Astrocyte (in vitro differentiated cells and primary cell): ENCODE measurements at places on chromosomes 4 and X. TPM values are rescaled to one million over a fixed set of nuclear protein-coding genes. Genes with fewer than 3 reads are reported as not detected.

DNA sequence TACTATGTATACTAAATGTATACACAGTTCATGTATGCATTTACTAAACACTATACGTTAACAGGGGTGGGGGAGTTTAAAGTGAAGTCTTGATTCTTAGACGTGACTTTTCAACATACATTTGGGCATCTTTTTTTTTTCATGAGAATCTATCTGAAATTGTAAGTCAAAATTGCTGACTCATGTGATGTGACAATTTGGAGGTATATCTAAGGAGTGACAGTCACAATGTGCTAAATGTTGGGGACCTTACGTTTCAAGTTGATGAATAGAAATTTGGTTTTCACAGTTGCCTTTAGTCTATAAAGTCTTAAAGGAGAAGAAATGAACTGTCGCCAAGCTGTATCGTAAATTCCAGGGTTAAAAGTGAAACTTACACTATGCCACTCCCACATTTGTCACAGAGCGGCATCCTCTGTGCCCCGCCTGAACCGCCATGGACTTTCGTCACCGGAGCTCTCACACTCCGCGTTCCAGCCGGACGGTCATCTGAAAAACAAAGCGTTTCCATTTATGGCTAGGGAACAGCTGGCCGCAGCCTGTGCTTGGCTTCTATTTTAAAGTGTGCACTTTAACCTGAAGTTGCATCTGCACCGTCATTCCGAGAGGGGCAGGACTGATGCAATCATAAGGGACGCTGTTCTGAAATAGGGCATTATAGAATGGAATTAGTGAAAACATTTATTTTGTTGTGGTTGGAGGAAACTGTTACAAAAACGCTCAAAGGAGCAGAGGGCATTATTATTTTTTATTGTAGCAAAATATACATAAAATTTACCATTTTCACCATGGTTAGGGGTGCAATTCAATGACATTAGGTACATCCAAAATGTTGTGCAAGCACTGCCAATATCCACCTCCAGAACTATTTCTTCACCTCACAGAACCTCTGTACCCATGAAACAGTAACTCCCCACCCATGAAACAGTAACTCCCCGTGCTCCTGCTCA lies 30.9 kb downstream of the PDLIM3 start:
- H3K27ac ChIP-seq, result no peak overlapping the region
- no peaks in the 10 kb centered on the region for H3K27me3 ChIP-seq
- peak overlapping the region; percentile 16 for H3K4me3 ChIP-seq
- H3K36me3 ChIP-seq, result no peaks in the 10 kb centered on the region
- no peak for DNase-seq
- no peaks in the 10 kb centered on the region for H3K4me1 ChIP-seq

- H3K27me3 ChIP-seq, result no peaks in the 10 kb centered on the region
- H3K4me3 ChIP-seq, result no peak overlapping the region
- no peaks in the 10 kb centered on the region for H3K36me3 ChIP-seq
- no peaks in the 10 kb centered on the region for H3K4me1 ChIP-seq
- H3K27ac ChIP-seq, result no peak overlapping the region
- DNase-seq, result no peak
Observed at GRCh38 chr4:104591510-104591911, 96.8 kb upstream of the CXXC4 start.

GRCh38 chrX:9515489-9515888 lies 50.6 kb downstream of the TBL1X start:
- H3K27me3 ChIP-seq, result no peaks in the 10 kb centered on the region
- H3K4me1 ChIP-seq, result no peaks in the 10 kb centered on the region
- no peak overlapping the region for H3K4me3 ChIP-seq
- H3K27ac ChIP-seq, result no peak overlapping the region
- DNase-seq, result no peak

DNA sequence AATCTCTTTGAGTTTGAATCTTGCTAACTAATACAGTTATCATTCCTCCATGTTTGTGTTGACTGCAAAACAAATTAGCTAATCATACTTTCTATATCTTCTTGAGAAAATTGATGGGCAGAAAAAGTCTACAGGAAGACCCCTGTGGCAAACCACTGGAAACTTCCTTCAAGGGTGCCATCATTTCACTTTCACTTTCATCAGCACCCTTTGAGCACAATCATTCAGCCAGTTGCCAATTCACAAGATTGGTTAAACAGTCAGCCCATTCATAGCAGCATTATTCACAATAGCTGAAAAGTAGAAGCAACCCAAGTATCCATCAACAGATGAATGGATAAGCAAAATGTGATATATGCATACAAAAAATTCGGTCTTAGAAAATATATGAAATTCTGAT lies 101.5 kb downstream of the CCDC160 start:
- no peaks in the 10 kb centered on the region for H3K36me3 ChIP-seq
- no peaks in the 10 kb centered on the region for H3K27me3 ChIP-seq
- no peaks in the 10 kb centered on the region for H3K4me1 ChIP-seq

DNA sequence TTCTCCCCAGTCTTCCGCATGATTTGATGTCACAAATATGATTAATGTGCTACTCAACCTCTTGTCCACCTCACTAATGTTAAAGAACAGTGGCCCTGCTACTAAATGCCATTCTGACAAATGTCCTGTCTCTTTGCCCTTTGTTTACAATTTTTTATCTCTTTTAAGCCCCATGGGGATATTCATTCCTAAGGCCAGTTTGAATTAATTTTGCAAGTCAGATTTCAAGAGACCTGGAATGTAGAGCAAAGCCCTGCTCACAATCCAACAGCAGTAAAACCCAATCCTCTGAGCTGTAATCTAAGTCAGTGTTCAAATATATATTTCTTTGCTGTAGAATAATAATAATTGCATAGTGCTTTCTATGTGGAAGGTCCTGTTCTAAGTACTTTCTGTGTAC lies 81.2 kb downstream of the LDB2 start:
- no peak overlapping the region for H3K27ac ChIP-seq
- no peak overlapping the region for H3K4me3 ChIP-seq
- no peaks in the 10 kb centered on the region for H3K27me3 ChIP-seq
- H3K4me1 ChIP-seq, result no peaks in the 10 kb centered on the region
- DNase-seq, result peak; percentile 30

DNA sequence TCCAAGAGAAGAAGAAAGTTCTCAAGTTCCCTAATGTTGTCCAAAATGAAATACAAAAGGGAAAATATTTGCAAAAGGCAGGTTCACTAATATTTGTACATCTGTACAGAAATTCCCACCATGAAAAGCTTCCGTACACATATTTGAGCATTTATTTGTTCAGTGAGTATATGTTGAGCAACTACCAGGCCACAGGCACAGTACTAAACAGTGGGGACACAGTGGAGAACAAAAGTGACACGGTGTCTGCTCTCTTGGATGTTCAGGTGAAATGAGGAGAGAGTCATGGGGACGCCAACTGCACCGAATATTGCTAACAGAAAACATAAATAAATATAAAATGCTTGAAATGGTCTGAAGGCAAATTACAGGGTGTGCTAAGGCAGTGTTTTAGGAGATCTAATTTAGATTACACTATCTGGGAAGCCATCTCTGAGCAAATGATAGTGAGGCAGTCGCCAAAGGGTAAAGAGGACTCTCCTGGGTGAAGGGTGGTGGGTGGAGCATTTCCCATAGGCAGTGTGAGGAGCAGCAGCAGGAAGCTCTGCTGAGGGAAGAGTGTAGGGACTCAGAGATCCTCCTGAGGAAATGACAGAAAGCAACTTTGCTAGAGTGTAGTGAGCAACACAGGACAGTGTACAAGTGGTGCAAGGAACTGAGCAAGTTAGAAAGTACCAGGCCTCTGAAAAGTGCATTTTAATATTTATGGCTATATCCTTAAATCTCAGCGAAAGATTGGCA lies 375.2 kb downstream of the GALNTL6 start:
- no peaks in the 10 kb centered on the region for H3K36me3 ChIP-seq
- H3K4me1 ChIP-seq, result no peaks in the 10 kb centered on the region
- H3K27me3 ChIP-seq, result no peaks in the 10 kb centered on the region
- no peak for DNase-seq
- no peak overlapping the region for H3K4me3 ChIP-seq

DNA sequence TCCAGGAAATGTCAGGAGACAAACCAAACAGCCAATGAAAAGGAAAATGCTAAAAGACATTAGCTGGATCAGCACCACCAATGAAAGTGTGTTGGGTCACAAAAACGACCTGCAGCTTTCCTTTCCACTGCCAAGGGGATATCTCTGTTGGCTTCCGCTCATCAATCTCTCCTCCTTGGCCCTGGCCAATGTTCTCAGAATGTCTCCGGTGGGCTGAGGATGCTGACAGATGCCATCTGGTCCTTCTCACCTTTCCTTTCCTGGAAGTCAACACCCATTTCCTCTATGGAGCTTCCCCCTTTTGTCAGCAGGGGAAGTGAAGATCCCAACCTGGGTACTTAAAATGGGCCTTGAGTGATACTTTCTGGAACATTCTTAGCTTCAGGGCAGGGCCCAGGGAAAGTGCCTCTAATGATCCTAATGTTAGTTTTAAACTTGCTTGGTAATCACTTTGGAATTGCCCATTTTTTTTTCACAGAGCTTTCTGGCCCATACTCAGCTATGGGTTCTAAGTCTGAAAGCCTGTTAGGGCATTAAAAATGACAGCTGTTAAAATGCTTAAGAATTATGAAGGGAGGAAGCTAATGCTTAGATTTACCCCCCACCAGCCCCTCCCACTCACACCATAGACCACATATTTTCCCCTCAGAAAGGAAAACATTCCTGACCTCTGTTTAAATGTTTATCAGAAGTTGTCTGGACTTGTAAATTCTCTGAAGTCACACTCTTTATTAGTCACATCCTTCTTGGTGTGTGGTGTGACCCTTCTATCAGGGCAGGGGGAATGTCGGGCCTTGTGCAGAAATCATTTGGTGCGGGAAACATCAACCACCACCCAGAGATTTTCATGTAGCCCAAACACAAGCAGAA lies 29.2 kb downstream of the IGFBP7 start:
- H3K4me1 ChIP-seq, result peaks cover 62% of the 10 kb centered on the region
- peak; percentile 100 for DNase-seq
- no peaks in the 10 kb centered on the region for H3K27me3 ChIP-seq
- H3K27ac ChIP-seq, result peak overlapping the region; percentile 94
- H3K36me3 ChIP-seq, result peaks cover 7% of the 10 kb centered on the region

DNA sequence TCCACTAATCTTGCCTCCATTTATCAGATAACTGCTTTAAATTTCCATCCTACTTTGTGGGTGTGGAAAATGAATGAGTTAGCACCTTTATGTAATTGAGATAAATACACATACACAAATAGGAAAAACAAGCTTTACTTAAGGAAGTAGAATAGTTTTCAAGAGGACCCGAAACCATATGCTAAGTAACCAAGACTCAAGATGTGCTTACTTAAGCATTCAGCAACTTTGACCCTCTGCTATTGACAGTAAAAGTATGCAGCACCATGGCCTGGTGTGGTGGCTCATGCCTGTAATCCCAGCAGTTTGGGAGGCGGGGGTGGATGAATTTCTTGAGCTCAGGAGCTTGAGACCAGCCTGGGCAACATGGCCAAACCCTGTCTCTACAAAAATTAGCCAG lies 29.9 kb downstream of the RNF175 start:
- DNase-seq, result no peak
- no peaks in the 10 kb centered on the region for H3K27me3 ChIP-seq
- no peaks in the 10 kb centered on the region for H3K36me3 ChIP-seq
- no peak overlapping the region for H3K4me3 ChIP-seq
- no peak overlapping the region for H3K27ac ChIP-seq
- no peaks in the 10 kb centered on the region for H3K4me1 ChIP-seq

GRCh38 chrX:114924423-114924822 lies 93.0 kb downstream of the IL13RA2 start:
- no peaks in the 10 kb centered on the region for H3K27me3 ChIP-seq
- H3K4me1 ChIP-seq, result no peaks in the 10 kb centered on the region
- no peak overlapping the region for H3K4me3 ChIP-seq

DNA sequence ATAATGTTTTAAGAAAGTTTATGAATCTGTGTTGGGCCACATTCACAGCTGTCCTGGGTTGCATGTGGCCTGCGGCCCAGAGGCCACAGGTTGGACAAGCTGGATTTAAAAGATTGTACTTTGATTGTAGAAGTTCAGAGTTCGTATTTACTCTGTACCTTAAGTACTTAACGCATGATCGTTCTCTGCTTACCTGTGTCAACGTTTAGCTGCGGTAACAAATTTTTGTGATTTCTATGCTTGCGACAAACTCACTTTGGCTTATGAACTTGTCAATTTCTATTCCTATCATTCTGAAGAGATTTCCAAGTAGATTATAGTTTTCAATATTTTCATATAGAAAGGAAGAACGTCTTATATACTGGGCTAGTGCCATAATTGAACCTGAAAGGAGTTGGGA lies 285.6 kb downstream of the TENM3 start:
- H3K27ac ChIP-seq, result no peak overlapping the region
- peaks cover 11% of the 10 kb centered on the region for H3K4me1 ChIP-seq
- H3K27me3 ChIP-seq, result no peaks in the 10 kb centered on the region

- peaks cover 12% of the 10 kb centered on the region for H3K27me3 ChIP-seq
- no peaks in the 10 kb centered on the region for H3K4me1 ChIP-seq
- DNase-seq, result no peak
- no peak overlapping the region for H3K4me3 ChIP-seq
Observed at GRCh38 chrX:125203365-125203736, 116.3 kb upstream of the TEX13C start.

The CCDC158 gene
- not detected in 2 replicates for total RNA-seq

The DOCK11 gene
- total RNA-seq, result 4.7 and 5.3 TPM in 2 replicates

The MAGEC2 gene
- total RNA-seq, result not detected in 2 replicates

The CT45A2 gene
- not detected in 2 replicates for total RNA-seq

The PNMA6F gene
- total RNA-seq, result not detected in 2 replicates

The AFP gene
- 8.6 and 11.3 TPM in 2 replicates for total RNA-seq

The HTT gene
- 62.8 and 65.2 TPM in 2 replicates for total RNA-seq

The TREX2 gene
- total RNA-seq, result 0.36 TPM in 1 of 2 replicates, not detected in the other

The IL3RA gene
- total RNA-seq, result not detected in 2 replicates

The AREG gene
- 0.79 and 1.5 TPM in 2 replicates for total RNA-seq
